Amygdala (tissue), 56 donors: ENCODE measurements at places on chromosomes 2 and 18.

GRCh38 chr2:191026377-191026776 is 12.4 kb upstream of the STAT1 start:
- no peak for DNase-seq

DNA sequence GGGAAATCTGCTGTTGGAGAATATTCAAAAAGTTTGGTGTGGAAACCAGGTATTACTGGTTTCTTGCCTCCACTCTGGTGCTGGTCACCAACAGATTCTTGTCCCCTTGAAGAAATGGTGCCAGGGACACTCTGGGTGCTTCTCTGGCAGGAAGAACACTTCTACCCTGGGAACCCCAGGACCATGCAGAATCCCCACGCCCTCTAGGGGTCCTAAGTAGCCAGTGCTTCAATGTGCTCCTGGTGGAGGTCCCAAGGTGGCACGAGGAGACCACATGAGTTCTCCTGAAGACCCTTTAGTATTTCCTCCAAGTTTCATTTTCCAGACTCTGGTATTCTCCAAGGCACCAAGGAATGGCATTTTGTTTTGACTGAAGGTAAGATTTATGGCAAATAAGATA is 380.6 kb downstream of the TSN start:
- DNase-seq, result no peak

GRCh38 chr2:142306131-142306530 is 175.3 kb upstream of the LRP1B start:
- no peak for DNase-seq

- DNase-seq, result no peak
Measured at GRCh38 chr2:11212645-11213044, 57.4 kb downstream of the SLC66A3 start.

DNA sequence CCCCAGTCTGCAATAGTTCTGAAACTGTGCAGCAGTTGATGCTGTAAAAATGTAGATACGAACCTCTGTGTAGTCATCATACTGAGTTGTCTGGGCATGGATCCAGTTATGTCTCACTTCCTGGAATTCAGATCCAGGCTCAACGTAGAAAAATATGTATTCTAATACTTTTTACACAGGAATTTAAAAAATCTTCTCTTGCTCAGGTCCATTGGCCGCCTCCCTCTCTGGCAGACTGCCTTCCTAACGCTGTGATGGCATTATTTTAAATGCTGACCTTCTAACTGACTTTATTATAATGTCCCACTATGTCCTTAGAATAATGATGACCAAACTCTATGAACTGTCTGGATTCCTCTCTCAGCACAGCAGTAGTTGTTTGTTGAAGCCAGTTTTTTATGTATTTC is 119.6 kb downstream of the FEZ2 start:
- no peak for DNase-seq

GRCh38 chr2:137208431-137208891 is 443.1 kb downstream of the THSD7B start:
- no peak for DNase-seq

GRCh38 chr18:35289293-35289692 is 736 bp downstream of the ZSCAN30 start:
- no peak for DNase-seq

DNA sequence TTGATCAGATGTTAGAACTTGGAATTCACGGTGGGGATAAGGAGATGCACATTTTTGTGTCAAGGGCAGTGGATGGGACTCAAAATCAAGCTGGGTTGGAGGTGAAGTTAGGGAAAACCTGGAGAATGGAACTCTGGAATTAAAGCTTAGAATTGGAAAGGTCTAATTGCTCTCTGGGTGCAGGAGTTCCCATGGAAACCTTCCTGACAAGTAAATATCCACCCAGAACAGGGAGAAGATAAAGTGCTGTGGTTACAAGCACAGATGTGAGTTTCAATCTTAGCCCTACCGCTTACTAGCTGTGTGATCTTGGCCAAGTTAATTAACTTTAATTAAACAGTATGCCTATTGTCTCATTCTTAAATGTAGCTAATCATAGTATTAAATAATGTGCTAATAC is 71.3 kb upstream of the TCF7L1 start:
- no peak for DNase-seq

DNA sequence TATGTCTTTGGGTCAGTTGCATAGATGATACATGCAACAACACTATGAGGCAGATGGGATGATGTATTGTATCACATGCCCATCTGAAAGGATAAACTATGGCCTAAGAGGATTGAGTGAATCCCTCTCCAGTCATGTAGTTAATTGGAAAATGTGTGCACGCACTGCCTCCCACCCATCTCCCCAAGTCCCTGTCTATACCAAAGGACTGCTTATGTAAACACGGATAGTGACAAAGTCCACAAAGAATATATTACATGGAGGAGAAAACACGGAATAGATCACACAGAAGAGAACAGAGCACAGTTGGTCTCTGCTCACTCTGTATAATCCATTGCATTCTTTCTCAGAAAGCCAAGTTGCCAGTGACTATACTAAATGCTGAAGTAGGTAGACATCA is 82.4 kb downstream of the NCKAP5 start:
- DNase-seq, result no peak

- DNase-seq, result no peak
Measured at GRCh38 chr18:76752400-76752799, 70.0 kb upstream of the ZNF236 start.

- DNase-seq, result no peak
Measured at GRCh38 chr2:31058096-31059035, 79.9 kb downstream of the GALNT14 start.

DNA sequence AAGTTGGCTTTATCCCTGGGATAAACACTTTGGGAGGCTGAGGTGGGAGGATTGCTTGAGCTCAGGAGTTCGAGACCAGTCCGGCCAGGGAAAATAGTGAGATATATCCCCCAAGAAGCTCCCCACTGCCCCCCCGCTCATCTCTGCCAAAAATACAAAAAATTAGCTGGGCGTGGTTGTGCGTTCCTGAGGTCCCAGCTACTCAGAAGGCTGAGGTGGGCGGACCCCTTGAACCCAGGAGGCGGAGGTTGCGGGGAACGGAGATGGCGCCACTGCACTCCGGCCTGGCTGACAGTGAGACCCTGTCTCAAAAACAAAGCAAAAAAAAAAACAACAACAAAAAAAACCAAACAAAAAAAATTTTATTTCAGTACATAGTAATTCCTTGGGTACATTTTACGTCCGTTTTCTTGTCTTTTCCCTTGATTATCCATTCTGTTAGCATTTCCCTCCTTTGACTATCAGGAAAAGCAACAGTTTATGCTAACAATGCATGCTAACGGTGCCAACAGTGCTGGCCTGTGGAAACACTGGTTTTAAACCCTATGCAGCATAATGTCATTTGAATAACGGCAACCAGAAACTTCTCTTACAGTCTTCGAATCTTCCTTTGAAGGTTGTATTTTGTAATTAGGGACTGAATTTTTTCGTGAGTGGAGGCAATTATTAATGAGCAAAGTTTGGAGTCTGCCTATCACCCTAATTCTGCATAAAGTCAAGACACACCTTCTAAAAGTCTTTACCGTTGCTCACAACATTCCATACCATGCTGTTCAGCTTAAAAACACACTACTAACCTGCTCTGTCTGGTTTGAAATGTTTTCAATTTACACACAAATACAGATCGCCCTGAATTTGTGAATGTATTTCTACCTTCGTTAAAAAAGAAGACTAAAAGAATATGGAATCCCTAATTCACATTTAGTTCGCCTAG is 721 bp upstream of the MIB1 start:
- no peak for DNase-seq
